ENCODE measurements at places on chromosomes 13 and 19.

DNA sequence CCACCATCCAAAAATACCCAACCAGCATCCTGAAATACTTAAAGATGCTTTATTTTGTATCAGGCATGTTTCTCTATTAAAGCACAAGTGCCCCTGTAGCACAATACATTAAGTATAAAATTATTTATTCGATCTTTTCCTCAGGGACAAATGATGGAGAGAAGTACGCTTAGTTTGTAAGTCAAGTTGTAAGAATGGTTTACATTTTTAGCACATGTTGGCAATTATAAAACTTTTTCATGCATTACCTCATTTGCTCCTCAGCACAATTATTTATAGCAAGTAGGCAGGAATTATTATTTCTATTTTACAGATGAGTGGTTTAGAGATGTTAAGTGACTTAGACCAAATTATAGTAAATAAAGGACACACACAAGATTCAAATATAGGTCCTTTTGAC, 232.6 kb upstream of the HTR2A start:
- no peak for DNase-seq

- no peak for DNase-seq
Observed at GRCh38 chr13:77184455-77184854, 142.4 kb downstream of the MYCBP2 start.

DNA sequence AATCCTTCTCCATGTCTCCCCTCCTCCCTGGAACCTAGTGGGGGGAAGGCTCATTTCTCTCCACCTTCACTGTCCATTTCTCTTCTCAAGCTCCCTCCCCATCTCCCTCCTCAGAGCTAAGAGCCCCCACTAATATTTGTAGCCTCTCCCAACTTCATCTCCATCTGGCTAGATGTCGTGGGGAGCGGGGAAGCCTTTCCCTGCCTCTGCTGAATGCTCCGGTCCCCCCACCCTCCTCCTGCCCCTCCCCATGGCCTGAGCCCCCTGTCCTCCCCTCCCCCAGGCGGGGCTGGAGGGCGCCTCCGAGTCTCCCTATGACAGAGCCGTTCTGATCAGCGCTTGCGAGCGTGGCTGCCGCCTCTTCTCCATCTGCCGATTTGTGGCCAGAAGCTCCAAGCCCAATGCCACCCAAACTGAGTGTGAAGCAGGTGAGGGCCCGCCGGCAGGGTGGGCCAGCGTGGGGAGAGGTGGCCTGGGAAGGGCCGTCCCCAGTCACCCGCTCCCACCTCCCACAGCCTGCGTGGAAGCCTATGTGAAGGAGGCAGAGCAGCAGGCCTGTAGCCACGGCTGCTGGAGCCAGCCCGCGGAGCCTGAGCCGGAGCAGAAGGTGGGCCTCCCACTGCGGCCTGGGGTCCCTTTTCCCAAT, 1.0 kb downstream of the TMEM59L start:
- no peak for DNase-seq

GRCh38 chr19:47310819-47311218, 1.2 kb downstream of the C5AR1 start:
- DNase-seq = no peak

DNA sequence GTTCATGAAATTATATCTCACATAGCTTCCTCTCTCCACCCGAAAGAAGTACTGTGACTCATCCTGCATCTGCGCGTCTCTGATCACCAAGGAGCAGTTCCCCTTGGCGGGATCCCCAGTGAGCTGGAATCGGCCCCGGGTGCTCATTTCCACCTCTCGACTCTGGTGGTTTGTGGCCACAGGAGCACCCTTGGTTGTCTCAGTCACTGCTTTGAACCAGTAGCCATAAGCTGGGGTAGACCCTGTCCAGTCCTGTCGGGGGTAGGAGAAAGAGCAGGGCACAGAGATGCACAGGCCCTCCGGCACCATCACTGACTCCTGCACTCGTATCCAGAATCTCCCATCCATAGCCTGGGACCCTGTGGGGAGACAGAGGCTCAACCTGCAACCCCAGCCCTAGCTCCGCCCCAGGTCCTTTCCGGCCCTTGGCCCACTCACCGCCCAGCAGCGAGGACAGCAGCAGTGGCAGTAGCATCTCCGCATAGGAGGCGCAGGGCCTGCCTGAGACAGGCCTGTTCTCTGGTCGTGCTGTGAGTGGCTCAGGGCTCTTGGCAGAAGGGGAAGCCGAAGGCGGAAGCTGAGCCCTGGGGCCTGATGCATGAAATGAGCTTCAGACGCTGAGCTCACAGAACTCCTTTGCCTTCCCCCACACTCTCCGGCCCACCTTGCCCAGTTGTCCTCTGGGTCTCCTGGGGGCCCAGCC, at the start of gene SIGLEC10:
SIGLEC10 (minus strand) TSS at position 536 of the 703 bp plus-strand sequence; CDS start at position 475, 61 bp downstream.
- no peak for DNase-seq
